ENCODE measurements at places on chromosomes 12 and 14.

DNA sequence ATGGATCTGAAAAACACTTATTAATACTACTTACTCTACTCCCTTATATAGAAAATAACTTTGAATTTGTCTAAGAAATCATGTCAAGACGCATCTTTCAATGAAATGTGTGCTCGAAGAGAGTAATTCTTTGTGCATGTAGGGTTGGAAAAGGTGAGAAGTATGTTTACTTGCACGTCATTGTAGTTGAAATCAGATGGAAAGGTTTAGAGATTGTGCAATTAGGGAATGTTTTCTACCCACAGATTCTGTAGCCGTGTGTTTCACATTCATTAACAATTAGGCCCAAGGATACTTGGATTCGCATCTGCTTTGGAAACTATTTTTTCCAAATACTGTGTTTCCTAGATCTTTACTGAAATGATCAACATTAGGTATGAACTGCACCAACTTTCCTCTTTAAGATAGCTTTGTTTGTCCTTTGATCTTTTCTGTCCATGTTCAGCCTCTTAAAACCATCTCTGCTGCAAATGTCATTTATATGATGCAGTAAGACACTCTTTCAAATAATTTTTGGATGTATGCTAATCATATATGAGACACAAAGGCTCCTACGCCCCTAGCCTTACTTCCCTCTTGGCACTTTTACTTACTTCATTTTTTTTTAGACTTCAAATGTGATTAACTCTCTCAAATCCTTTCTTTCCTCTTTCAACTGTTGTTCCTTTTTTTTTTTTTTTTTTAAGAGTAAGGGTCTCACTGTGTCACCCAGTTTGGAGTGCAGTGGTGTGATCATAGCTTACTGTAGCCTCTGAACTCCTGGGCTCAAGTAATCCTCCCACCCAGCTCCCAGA lies 58.0 kb upstream of the PSMA6 start:
- no peak for DNase-seq

DNA sequence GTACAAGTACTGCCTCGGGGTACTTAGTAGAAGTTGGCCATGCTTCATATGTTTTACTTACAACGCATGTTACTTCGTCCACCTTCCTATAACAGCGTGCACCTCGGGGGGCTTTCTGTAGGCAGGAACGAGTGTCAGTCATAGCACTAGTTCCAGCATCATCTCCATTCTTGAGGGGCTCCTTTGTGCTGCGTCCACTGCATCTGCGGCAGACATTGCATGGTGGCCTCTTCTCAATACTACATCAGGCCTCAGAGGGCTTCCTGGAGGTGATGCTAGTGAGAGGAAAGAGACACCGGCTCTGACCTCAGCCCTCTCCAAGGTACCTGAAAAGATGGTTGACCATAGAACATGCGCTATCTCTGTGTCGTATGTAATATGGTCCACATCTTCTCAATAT lies 121.2 kb upstream of the RTL1 start:
- DNase-seq, result no peak

DNA sequence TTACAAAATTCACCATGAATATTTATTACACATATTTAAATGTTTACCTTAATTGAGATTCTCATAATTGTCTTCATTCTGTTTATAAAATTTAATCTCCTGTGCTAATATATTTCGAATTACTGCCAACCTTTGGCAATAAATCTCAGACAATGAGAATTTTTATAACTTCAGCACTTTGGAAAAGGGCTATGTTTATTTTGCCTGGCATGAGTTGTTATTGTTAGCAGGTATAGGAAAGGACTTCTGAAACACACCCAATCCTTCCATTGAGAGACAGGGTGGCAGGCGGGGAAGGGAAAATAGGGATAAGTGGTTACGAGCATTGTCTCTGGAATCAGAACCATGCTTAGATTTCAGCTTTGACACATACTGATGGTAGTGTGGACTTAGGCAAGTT lies 12.1 kb upstream of the MSRB3 start:
- DNase-seq, result no peak

DNA sequence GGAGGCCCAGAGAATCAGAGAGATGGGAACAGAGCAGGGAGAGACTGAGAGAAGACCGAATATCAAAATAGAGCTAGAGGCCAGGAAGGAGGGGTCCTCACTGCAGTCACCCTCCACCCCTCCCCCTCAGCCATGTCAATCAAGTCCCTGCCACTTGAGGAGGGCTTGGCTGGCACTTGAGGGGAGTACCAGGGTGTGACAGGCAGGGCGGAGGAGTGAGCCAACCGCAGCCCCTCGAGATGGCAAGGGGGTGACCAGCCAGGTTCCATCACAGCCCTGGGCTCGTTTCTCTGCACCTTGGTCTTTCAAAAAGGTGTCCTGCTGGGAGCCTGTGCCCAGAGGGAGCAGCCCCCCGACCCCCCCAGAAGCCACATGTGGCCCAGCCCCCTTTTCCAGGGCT lies 4.2 kb downstream of the AQP5 start:
- DNase-seq, result no peak

- no peak for DNase-seq
Measured at GRCh38 chr14:54730156-54730961, 163.4 kb downstream of the SAMD4A start.

DNA sequence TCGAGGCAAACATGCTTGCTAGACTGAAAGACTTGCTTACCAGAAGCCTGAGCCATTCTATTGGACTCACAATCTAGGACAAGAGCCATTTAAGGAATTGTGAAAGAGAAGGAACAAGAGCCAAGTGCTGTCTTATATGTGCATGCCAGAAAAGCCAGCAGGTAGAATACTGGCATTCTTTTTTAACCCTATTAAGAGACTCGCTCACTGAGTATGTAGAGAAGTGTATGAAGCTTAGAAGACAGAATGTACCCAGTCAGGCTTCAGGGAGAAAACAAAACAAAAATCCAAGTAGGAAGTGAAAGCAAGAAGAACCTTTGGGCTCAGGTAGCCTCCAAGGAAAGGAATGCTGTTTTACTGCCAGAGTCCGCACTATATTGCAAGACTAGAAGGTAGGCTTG lies 65.9 kb downstream of the DCAF5 start:
- DNase-seq, result no peak

GRCh38 chr14:35196571-35196970 lies 74.2 kb downstream of the PRORP start:
- no peak for DNase-seq

DNA sequence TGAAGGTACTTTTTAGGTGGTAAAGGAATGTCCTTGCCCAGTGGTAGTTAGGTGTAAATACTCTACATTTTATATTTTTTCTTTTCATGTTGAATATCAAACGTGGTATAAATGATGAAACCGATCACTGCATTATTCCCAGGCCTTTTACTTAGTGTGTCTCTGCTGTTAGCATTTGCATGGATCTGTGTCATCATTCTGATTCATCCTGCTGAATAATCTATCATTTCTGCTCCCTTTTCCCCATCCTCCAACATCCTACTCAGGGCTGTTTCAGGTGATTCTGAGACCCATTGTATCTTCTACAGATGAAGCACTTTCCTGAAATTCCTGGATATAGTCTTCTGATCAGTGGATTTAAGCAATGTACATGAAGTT lies 61.0 kb upstream of the PTHLH start:
- peak; percentile 5 for DNase-seq

DNA sequence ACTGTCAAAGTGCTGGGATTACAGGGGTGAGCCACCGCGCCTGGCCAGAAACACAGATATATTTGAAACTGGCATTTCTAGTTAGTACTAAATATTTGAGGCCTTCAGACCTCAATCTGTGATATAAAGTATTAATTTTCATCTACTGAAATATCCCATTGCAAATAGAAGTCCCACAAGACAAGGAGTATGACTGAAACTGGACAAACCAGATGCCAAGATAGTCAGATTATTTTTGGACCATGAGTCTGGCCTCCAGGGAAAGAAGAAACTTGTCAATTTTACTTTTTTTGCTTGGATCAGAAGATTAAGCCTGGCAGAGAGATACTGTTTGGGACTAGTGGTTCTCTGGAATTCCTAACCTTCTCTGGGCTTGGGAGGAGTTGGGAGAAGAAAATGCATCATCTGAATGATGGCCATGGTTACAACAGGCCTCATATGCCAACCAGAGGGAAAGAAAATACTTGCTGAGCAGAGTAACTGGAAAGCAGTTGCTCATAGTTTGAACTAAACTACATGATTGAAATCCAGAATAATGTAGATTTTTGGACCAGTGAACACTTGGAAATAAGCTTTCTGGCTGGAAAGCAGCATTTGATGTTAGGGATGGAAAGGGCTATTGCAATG lies 2.9 kb upstream of the SMOC1 start:
- DNase-seq, result no peak

GRCh38 chr14:50263321-50263720 lies 31.9 kb upstream of the SOS2 start:
- no peak for DNase-seq

DNA sequence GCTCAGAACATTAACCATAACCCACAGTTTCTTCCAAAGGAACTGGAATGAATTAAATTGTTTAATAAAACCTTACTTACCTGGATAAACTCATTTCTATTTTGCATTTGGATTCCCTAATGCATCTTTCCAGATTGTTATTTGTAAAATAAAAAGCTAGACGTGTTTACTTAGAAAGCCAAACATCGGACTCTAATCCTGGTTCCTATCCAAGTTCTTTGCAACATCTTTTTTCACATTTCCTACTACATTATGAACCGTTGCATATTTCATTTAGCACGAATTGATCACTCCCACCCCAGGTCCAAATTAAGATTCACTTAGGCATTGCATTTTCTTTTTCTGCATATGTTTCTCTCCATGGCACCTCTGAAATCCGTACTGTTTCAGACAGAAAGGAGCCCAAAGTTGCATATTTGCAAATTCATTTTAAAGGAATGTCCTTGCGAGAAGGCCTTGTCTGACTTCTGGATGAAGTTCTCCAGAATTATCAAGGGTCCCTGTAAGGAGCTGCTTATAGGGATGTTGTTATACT lies 164.4 kb upstream of the GSC start:
- no peak for DNase-seq

DNA sequence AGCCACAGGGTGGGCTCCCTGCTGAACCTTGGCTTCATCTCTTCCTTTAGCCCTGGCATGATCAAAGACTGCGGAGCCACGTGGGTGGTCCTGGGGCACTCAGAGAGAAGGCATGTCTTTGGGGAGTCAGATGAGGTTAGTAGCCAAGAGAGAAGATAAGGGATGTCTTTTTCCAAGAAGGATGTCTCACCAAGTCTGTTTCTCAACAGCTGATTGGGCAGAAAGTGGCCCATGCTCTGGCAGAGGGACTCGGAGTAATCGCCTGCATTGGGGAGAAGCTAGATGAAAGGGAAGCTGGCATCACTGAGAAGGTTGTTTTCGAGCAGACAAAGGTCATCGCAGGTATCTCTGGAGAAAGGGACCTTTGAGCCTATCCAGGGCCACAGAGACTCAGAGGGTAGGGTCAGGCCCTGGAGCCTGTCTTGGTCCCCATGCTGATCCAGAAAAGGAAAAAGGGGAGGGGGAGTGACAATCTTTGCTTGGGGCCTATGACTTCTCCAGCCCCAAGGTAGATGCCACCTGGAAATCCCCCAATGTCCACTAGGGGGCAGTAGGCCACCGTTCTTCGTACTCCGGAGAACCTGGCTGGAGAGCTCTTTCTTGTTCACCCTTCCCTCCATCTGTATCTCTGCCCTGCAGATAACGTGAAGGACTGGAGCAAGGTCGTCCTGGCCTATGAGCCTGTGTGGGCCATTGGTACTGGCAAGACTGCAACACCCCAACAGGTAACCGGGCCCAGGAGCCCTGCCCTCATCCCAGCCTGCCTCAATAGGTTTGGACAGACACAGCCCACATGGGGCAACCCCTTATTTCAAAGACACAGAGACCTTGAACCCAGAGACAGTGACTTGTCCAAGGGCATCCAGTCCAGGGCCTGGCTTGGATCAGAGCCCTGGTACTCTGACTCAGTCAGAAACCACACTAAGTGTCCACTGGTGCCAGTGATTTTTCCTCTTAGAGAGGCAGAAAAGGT lies 2.0 kb downstream of the TPI1 start:
- DNase-seq, result peak; percentile 58

- no peak for DNase-seq
Measured at GRCh38 chr12:99529966-99530365, 117.6 kb upstream of the GARIN6 start.

DNA sequence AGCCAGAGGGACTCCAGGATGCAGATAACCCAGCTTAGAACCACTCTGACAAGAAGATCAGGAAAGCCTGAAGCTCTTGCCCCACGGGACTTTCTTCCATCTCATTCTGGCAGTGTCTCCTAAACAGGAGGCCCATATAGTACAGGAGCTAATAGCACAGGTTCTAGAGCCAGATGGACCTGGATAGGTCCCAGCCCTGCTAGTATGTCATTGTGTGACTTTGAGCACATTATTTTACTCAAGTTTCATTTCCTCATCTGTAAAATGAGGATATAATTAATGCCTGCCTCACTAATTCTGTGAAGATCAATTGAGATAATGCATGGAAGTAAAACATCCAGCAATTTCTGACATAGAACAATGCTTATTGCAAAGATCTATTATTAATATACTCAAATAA lies 66.5 kb upstream of the GZMB start:
- no peak for DNase-seq

DNA sequence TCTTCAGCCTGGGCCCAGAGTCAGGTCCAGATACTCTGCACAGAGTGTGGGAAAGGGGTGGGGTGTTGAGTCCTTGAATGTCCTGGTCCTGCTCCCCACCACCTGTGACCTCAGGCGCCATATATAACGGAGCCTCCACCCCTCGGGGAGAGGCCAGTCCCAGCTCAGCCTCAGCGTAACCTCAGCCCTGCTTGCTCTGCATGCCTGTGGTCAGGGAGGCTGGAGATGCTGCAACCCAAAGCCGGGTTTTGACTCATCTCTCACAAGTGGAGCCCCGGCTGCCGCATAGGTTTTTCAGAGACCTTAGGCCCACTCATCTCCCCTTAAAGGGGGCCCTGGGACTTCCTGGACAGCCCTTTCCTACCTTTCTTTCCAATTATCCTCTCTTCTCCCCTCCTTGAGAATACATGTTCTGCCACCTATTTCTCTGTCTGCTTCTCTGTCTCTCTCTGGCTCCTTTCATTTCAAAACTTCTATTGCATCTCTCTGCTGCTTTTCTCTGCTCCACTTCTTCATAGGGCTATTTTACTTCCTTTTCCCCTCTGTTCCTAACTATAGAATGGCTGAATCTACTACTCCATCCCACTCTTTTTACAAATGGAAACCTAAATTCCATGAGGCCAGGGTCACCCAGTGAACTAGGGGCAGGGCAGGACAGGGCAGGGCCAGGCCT lies 1.2 kb downstream of the ITGB7 start:
- no peak for DNase-seq

DNA sequence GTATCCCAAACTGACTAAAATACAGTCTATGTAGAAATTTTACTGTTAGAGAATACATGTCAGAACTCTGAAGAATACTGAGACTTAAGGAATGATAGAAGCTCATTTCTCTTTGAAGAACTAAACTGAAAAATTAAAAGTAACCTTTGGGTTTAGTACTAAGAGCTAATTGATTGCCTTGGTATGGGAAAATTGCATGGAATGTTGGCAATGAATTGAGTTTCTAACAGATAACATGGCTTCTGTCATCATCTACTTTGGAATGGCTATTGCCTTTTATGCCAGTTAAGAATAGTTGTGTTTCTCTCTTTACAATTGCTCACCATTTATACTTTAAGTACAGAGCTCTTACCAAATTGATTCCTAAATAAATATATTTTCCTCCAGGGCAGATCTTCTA lies 308.8 kb upstream of the SYT1 start:
- DNase-seq, result no peak

Data from NCI-H460 (cell line).